ENCODE measurements at places on chromosomes 1 and 21.

GRCh38 chr1:211985556-211986264, 49.6 kb downstream of the INTS7 start:
- DNase-seq, result peak; percentile 64

- no peak for DNase-seq
These were observed 497.0 kb downstream of the RWDD3 start for GRCh38 chr1:95730986-95731385.

DNA sequence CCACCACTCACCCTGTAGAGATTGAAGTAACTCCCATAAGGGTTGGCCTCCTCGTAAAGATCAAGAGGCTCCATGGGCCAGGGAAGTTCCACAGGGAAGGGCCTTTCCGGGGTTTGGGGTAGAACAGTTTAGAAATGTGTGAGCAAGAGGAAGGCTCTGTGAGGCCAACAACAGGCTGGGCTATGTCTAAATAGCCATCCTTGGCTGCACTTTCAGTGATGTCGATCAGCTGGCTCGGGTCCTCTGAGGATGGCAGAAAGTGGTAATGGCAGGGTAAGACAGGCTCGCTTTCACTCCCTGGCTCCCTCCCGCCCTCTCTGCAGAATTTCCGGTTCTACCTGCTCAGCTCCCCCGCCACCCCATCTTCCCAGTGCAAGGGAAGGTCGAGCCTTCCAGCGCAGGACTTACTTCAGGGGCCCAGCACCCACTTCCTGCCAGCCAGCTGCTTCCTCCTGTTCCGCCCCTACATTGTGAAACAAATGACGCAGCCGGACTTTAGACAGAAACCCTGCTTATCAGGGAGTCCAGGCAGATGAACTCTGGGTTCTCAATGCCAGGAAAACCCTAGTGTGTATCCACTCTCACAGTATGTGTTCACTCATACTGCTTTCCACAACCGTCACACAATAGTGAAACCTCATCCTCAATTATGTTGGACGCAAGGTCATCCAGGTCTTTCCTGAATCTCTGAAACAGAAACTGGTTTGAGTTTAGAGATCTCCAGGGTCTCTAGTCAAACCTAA, 7.3 kb downstream of the F11R start:
- DNase-seq, result peak; percentile 84

DNA sequence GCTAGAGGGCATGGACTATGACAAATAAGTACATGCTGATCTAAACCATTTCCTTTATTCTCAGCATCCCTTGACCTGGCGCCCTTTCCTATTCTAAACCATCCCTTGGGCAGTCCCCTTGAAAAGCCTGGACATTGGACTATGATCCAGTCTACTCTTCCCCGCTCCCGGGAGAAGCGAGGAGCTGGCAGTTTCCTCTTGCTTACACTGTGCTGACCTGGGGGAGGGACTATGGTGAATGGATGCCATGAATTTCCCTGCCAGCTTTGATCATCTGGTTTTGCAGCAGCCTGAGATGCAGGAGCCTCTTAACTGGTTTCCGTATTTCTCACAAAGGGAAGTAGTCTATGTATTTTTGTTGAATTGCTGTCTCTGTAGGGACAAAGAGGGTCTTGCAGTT, 121.7 kb downstream of the KIF26B start:
- DNase-seq, result no peak

- DNase-seq, result no peak
These were observed 43.4 kb downstream of the LTN1 start for GRCh38 chr21:28949318-28949717.

DNA sequence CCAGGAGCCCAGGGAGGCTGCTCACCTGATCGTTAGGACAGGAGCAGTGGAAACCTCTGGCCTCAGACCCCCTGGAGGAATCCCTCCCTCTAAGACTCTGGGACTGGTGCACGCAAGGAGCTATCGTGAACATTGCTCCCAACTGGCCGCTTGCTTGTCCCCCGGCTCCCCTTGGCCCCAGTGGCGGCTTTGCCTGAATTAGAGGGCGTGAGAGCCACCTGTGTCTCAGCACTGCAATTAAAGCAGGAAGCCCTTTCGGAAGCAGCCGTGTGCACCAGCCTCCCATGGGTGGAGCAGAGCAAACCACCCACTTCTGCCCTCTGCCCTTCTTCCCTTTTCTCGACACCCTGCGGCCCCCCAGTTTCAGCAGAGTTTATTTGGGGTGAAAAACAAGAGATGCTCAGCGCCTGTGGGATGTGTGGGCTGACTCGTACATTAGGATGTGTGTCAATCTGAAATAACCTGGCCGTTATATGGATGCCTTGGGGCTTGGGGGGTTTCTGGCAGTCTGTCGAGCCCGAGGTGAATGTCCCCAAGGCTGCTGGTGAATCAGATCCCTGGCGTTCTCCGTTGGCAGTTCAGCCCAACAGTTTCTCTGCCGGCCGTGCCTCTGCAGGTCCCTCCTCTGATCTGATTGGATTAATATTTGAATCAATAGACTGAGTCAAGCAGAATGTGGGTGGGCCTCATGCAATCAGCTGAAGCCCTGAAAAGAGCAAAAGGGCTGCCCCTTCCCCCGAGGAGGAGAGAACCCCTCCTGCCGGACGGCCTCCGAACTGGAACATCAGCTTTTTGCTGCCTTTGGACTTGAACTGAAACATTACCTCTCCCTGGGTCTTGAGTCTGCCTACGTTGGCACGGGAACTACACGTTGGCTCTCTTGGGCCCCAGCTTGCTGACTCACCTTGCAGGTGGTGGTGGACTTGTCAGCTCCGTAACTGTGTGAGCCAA, 7.3 kb upstream of the UMODL1 start:
- peak; percentile 62 for DNase-seq

DNA sequence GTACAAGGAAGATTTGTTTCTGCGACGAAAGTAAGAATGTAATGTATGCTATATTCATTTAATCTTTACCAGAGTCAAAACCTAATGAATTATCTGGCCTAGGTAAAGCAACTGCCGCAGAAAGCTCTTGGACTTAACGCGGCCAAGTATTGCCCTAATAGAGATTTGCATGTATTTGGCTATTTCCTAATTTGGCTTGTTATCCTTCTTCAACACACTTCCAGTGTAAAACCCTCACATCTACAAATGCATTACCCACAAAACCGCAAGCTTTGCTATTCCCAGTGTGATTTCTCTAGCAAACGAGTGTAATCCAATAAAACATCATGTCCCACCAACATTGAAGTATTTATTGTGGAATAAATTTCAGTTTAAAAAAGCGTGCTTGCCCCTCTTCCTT, 123.8 kb upstream of the LMO4 start:
- DNase-seq, result no peak

GRCh38 chr1:97947695-97948094, 26.9 kb upstream of the DPYD start:
- no peak for DNase-seq

- peak; percentile 24 for DNase-seq
These were observed 58.3 kb downstream of the MACF1 start for GRCh38 chr1:39262802-39263201.

GRCh38 chr1:241464985-241465384, 54.6 kb downstream of the FH start:
- no peak for DNase-seq

DNA sequence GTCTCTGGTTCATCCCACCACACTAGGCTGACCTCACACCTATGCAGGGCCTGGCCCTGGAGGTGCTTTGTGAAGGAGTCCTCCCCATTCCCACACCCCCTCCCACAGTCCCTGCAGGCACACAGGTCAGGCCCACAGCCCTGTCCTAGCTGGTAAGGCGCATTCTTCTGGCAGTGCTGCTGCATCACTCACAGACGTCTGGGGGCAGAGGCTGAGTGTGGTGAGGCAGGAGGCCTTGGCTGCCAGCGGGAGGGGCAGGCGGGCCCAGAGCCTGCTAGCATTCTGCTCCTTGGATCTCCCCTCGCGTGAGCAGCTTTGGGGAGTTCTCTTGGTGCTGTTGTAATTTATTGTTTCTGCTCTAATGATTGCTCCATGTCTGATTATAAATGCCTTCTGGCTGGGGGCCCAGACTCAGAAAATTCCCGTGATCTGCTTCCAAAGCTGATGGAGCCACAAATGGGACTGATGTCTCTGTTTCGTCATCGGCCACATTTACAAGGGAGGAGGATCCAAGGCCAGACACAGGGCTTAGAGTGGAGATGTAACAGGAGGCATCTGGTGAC, 62.9 kb downstream of the TRABD2B start:
- no peak for DNase-seq

DNA sequence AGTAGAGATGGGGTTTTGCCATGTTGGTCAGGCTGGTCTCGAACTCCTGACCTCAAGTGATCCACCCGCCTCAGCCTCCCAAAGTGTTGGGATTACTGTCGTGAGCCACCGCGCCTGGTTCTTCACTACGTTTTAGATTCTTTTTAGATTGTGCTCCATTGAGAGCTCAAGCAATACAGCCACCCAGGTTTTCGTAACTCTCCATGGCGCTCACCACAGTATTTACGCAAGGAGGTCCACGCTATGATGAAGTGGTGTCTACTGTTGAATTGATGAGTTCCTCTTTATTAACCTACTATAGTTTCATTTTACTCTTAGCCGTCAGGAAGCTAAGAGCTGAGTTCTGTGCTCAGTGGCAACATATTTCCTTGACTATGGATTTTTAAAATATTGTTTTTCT, 1.8 kb upstream of the KIF1B start:
- no peak for DNase-seq

All from GM10248 (cell line).